Activated T-cell treated with anti-CD3 and anti-CD28 coated beads, Interleukin-2, amount 50 U/mL, for 1 hour (primary cell): ENCODE measurements at places on chromosomes 16 and 17.

DNA sequence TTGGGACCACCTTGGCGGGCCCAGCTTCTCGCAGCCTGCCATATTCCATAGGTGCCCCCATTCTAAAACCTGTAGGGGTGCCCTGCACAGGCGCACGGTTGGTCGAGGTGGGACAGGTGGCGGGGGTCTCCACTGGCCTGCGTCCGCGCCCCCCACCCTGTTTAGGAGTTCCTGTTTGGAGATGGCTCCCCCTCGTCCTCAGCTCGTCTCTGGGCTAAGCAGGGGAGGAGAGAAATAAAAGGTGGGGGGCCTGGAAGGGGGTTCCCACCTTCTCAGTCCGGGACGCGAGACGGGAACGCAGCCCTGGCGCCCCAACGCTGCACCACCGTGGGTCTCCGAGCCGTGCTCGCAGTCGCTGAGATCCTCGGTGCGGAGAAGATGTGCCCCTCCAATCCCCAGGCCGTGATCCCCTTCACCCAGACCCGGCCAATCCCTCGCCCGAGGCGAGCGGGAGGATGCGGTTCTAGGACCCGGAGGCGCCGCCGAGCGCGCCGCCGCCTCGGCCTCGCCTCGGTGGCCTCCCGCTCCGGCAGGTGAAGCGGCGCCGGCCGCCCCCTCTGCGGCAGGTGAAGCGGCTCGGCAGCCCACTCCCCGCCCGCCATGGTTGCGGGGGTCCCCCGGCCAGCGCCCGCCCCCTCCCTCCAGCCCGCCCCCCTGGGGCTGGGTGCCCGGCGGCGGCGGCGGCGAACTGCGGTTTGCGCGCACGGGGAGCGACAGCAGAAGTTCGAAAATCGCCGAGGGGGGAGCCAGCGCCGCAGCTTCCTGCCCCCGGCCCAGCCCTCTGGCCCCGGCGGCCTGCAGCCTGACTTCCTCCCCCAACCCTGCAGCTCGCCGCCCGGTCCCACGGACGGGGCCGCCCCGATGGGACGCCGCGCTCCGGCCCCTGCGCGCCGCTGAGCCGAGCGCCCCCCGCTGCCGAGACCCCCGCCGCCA, at the start of gene FMNL1:
TSS of gene FMNL1 (plus strand) at position 805 of the 933 bp plus-strand sequence. CDS start 240 bp downstream, outside the sequence.
- peak; percentile 74 for DNase-seq

DNA sequence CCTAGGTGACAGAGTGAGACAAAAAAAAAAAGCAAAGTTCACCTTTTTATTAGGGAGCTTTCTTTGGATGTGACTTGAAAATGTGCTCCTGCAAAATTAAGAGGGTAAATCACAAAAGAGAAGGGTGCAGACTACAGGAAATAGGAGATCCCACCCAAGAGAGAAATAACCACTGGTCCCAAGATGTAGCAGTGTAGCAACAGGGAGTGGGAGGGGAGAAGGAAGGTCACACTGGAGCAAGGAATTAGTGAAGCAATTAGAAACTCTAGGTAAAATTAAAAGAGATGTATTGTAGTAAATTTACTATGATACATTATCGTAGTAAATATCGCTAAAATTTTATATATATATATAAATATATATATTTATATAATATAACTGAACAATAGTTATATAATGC, 12.3 kb upstream of the SPN start:
- DNase-seq = no peak

DNA sequence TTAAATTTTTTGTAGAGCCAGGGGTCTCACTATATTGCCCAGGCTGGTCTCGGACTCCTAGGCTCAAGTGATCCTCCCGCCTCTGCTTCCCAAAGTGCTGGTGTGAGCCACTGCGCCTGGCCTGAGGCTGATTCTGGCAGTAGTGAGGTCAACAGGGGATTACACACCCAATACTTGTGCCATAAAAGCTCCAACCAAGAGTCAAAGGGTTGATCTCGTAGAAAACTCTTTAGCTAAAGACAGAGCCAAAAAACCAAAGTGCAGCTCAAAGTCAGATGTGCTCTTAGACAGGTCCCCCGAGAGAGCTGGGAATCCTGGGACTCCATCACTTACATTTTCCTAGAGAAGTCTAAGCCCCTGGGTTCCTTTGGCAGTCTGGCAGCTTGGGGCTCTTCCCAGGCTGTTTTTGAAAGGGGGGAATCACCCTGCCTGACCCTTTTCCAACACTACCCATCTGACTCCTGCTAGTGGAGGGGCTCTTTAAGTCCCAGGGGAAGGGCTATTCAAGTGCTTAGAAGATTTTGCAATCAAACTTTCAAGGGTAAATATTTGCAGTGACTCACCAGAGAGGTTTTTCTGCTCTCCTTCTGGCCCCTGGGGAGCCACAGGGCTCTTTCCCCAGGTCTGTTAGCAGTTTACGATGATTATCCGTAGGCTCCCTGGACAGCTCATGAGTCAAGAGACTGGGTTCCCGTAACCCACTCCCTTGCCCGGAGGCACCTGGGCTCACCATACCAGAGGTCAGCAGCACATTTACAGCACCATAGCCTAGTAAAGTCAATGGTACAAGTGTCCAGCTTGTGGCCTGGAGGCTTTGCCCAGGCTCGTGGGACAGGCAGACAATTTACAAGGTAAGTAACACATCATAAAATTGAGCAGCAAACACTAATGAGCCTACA, 408.7 kb downstream of the SLC39A11 start:
- DNase-seq = no peak

GRCh38 chr16:89256651-89257254, 39.2 kb downstream of the ZNF778 start:
- peak; percentile 83 for DNase-seq

DNA sequence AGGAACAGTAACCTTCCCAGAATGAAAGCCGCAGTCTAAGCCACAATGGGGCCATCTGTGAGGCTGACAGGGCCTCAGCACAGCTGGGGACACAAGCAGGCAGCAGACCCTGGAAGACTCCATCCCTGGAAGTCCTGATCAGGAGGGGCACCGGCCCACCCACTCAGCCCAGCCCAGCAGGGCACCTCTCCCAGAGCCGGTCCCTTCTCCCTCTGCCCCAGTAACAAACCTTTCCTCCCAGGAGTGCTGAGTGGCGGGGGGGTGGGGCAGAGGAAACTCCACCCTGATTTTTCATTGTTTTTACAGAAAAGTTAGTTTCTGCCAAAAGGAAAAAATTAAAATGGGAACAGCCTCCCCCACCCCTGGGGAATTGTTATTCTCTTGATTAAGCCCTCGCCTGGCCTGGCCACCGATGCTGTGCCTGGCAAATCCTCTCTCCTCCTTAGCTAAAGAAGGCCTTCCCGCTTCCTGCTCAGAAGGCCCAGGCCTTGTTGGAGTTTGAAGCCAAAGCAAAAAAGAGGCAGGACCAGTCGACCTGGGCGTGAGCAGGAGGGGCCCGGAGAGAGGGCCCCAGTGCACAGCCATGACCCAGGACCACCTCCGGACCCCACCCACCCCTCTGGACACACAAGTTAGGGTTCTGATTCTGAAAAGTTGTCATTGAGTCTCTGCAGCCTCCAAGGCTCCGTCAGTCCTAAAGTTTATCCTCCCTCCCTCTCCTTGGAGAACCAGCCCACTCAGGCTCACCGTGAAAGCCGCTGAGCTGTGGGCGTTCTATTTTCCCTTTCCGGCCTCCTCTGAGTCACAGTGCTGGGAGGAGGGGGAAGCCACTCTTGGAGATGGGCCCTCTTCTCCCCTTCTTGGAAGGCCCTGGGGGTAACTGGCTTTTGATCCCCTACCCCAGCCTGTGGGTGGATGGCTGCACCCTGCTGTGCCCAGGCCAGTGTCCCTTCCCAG, 128.4 kb upstream of the TNRC6C start:
- peak; percentile 16 for DNase-seq

GRCh38 chr17:1067282-1067956, 70.5 kb downstream of the TIMM22 start:
- no peak for DNase-seq

- DNase-seq = no peak
Measured at GRCh38 chr17:57465610-57466009, 209.3 kb downstream of the MSI2 start.

DNA sequence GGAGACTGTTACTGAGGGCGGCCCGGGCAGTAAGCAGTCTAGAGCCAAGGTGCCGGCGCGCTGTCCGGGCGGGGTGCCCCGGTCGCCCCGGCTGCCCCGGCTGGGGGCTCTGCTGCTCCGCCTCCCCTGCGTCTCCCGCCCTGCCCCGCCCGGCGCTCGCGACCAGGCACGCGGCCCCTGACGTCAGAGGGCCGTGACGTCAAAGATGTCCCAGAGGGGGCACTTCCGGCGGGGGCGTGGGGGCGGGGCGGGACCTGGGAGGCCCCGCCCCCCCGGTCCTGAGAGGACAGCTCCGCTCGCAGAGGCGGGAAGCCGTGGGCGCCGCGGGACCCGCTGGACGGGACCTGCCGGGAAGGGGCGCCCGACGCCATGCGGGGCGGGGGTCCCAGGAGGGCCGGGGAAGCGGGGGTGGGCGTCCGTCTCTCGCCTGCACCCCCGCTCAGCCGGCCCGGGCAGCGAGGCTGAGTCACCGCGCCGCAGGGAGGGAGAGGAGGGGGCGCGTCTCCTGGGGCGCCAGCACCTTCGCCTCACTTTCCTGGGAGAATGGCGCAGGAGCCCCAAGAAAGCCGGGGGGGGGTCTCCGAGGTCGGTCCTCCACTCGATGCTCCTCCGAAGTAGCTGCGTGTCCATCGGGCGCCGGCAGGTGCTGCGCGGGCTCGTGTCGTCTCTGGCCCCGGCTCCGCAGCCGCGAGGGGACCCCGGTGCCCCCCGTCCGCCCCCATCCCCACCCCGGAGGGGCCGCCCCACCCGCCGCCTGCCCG, 4.4 kb upstream of the HIC1 start:
- peak; percentile 85 for DNase-seq

- no peak for DNase-seq
Measured at GRCh38 chr17:5254903-5255521, 20.4 kb upstream of the SCIMP start.

DNA sequence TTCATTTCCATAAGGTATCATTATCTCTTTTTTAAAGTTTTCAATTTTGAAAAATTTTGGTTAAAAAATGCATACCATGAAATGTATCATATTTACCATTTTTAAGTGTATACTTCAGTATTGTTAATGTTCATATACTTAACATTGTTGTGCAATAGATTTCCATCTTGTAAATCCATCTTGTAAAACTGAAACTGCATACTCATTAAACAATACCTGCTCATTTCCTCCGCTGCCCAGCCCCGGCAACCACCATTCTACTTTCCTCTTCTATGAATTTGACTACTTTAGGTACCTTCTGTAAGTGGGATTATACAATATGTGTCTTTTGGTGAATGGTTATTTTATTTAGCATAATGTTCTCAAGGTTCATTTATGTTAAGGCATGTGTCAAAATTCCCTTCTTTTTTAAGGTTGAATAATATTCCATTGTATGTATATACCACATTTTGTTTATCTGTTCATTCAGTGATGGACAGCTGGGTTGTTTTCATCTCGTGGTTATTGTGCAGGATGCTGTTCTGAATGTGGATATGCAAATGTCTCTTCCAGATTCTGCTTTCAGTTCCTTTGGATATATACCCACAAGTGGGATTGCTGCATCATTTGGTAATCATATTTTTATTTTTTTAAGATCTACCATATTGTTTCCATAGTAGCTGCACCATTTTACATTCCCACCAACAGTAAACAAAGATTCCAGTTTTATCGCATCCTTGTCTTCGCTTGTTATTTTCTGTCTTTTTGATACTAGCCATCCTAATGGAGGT, 6.7 kb downstream of the CCL2 start:
- no peak for DNase-seq

DNA sequence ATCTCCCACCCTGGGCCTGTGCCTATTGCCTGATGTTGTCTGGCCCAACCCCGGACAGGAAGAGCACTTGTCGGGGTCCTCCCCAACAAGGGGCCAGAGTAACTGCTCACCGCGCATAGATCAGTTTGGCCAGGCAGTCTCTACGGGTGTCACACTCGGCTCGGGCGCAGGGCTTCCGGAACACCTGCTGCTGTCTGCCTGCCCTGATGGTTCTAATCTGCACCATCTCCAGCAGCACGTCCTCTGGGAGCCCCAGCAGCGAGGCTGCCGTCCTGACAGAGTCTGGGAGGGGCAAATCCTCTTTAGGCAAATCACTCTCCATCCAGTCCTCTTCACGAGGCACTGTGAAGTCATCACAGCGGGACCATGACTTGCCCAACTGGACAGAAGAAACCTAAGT, 24.0 kb downstream of the MYO19 start:
- DNase-seq = no peak

DNA sequence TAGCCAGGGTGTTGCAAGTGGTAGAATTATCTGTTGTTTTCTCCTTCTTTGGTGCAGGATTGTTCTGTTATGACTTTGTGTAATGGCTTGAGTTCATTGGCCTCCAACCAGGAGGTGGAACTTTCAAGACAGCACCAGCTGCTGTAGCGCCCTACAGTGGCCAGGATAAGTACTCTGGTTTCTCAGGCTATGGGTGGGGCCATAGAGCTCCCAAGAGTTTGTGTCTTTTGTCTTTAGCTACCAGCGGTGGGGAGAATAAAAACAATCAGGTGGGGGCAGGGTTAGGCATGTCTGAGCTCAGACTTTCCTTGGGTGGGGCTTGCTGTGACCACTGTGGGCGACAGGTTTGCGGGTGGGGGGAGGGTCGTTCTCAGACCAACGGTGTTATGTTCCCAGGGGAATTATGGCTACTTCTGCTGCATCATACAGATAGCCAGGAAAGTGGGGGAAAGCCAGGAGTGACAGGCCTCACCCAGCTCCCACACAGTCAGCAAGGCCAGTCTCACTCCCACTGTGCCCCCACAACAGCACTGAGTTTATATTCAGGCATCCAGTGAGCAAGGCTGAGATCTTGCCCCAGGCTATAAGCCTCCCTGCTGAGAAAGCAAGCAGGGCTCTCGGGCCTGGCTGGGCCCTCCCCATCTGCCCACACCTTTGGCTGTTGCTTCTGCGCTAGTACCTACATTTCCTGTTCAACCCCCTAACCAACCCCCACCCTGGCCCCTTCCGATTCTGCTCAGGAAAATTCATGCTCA, 15.4 kb downstream of the ABCA10 start:
- DNase-seq = no peak

DNA sequence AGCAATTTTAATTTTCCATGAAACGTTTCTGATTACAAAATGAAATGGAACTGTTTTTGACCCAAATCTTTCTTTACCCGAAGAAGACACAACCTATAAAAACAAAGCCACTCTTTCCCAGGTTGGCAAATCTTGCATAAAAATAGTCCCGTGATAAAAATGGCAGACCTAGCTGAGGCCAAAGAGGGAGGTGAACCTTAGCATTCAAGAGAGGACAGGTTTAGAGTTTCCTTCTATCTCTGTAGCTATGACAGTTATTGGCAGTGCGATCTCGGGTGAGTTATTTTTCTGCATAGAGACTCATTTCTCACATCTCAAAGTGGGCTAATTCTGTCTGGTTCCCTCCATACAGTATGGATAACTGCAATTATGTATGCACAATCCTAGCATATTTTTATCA, 241.4 kb downstream of the MAP2K6 start:
- DNase-seq = no peak

DNA sequence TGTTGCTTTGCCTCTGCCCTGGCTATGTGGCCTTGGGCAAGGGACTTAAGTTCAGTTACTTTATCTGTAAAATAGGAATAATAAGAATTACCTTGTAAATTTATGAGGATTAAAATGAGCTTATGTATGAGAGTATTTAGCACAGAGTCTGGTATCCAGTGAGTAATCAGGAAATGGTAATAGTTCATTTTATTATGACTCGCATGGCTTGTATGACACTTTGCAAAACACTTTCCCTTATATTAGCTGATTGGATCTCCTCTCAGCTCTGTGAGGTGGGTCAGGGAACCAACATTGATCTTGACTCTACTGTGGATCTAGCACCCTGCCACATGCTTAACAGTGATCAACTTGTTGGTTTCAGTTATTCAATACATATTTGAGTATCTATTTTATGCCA, 8.3 kb upstream of the CDH3 start:
- no peak for DNase-seq
